ENCODE measurements at places on chromosomes 5 and 9.
A peak's percentile ranks its signal among the peaks of the same experiment; 100 is the strongest.

DNA sequence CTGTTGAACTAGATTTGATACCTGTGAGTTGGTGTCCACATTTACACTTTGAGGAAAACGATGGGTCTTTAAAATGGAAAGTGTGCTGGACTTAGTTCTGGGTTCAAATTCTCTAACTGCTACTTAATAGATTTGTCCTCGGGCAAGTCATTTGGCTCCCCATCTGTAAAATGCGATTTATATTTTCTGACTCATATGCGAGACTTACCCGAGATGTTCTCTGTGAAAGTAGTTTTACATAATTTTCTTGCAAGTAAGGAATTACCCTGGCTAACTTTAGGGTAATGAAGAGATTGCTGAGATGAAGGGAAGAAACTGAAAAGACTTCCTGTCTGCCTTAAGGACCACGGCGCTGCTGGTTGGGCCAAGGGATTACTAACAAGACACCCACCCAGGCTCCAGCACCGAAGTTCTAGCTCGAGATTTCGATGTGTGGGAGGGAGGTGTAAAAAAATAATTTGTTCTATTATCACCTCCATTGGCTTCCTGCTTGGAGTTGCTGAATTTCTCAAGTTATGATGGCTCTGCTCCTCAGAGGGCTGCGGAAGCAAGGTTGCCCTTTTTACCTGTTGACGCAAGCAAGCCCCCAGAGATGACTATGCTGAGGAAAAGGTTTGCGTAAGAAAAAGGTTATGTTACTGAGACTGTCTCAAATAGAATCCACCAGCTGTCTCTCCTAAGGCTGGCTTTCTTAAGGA, 24.1 kb downstream of the PCSK1 start:
- no peak for DNase-seq

- DNase-seq: no peak
These were observed 5.3 kb upstream of the SOX30 start for GRCh38 chr5:157657516-157657915.

DNA sequence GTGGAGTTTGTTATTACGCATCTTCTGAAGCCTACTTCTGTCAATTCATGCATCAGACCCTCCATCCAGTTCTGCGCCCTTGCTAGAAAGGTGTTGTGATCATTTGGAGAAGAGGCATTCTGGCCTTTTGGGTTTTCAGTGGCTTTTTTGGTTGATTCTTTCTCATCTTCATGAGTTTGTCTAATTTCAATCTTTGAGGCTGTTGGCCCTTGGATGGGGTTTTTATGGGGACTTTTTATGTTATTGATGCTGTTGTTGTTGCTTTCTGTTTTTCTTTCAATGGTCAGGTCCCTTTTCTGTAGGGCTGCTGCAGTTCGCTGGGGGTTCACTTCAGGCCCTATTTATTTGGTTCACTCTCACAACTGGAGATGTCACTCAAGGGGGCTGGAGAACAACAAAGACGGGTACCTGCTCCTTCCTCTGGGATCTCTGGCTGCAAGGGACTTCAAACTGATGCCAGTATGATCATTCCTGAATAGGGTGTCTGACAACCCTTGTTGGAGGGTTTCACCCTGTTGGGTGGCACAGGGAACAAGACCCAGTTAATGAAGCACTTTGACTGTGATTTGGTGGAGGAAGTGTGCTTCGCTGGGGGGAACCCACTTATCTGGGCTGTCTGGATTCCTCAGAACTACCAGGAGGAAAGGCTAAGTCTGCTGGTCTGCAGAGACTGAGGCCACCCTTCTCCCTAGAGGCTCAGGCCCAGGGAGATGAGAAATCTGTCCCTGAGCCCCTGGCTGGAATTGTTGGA, 226.7 kb upstream of the PTGER4 start:
- no peak for DNase-seq

GRCh38 chr5:68287976-68288706, 72.6 kb downstream of the PIK3R1 start:
- DNase-seq: no peak

DNA sequence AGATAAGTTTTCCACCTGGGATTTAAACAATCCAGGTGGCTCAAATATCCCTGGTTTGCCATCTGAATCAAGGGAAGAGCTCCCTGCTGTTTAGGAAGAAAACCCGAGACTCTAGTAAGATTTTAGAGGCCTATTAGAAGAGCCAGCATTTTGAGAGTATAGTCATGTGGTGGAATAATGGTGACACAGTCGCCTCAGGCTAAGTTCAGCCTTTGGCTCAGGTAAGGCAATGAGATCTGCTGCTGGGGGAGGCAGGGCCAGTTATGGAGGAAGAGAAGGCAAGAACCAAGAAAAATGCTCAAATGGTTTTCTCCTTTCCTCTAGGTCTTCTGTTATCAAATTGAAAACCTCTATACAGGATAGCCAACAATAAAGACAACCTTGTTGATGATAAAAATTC, 16.2 kb downstream of the RAD1 start:
- no peak for DNase-seq

GRCh38 chr9:136147890-136148714, 29.4 kb upstream of the TMEM250 start:
- no peak for DNase-seq

- no peak for DNase-seq
These were observed 7.5 kb upstream of the REEP5 start for GRCh38 chr5:112929336-112930081.

DNA sequence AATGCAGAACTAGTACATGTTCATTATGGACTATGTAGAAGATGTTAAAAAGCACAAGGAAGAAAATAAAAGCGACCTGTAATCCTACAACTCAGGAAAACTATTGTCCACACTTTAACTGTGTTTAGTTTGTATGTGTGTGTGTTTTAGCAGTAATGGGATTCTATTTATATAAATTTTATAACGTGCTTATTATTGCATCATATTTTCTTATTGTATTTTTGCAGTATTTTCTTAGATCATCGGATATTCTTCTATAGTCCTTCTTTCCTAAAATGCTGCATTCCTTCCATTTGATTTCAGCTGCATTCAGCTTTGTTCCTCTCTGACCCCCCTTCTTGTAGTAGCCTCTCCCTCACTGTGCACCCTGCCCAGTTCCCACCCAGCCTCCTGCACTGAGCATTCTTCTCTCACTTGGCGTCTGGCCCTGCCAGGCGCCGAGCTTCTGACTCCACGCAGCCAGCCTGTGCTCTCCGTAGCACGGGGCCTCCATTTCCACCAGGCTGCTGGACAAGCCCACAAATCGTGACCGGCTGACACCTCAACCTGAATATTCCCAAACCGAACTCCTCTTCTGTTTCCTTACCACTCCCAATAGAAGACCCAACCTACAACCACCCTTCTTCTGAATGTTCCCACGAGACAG, 39.9 kb downstream of the MVB12B start:
- no peak for DNase-seq

- no peak for DNase-seq
These were observed 30.0 kb downstream of the CARD6 start for GRCh38 chr5:40871177-40871576.

- no peak for DNase-seq
These were observed at the start of gene SPATA31E1 for GRCh38 chr9:87882627-87883026. TSS of gene SPATA31E1 (plus strand) at chr9:87882877. CDS start at chr9:87882892, 15 bp downstream.

DNA sequence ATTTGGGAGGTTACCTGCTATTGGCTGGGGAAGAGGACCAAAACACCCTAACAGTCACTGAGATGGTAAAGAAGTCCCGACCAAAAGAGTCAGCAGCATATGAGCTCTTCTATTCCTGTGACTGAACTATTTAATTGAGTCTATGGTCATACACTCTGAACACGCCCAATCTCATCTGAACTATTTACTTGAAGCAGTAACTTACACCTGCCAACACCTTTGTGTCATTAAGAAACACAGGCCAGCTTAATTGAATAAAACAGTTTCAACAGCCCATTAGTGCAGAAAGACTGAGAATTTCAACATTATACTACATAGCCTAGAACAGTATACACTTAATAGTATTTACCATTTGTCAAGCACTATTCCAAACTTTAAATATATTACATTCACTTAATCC, 47.8 kb downstream of the NR6A1 start:
- no peak for DNase-seq

DNA sequence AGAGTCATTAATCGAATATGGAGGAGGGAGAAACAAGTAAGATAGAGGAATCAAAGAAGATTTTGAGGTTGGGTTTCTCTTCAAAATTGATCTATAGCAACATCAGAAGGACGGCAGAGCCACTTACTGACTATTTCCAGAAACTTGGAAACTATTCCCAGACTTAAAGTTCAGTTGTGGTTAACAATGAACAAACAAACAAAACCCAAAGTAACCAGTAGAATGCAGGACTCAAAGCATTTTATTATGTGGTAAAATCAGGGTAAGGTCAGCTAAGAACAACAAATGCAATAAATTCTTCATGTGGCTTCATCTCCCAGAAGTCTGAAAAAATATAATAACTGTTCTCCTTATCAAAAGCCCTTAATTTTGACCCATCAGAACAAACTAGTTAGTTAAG, 54.9 kb upstream of the OSMR start:
- DNase-seq: no peak

DNA sequence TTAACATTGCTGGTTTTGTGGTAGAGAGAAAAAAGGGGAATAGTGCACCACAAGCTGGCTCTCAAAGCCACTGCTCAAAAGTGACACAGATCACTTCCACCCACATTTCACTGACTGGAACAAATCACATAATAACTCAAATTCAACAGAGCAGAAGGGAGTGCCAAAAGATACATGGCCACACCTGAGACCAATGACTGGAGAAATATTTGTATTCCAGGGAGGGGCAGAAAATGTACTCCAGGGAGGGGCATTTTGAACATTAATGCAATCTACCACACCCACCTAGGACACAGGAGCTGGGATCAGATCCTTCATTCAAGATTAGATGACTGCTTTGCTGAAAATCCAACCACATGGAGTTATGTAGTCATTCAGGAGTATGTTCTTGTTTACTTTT, 44.8 kb upstream of the ALDOB start:
- DNase-seq: no peak

DNA sequence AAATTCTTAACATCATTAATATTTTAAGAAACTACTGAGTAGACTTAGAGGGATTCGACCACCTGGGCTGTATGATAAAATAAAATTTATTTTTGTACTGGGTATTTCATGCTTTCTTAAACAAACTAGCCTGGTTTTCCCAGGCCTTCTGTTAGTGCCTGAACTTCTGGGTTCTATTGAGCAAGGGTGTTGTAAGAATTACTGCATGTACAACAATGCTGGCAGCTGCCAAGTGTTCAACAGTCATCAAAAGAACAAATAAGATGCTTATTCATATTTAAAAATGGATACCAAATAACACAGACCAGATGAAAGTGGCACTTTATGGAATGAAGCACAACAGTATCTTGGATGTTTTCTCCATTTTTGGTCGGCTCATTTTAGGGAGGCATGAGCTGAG, 123.2 kb upstream of the FBXL7 start:
- DNase-seq: no peak

DNA sequence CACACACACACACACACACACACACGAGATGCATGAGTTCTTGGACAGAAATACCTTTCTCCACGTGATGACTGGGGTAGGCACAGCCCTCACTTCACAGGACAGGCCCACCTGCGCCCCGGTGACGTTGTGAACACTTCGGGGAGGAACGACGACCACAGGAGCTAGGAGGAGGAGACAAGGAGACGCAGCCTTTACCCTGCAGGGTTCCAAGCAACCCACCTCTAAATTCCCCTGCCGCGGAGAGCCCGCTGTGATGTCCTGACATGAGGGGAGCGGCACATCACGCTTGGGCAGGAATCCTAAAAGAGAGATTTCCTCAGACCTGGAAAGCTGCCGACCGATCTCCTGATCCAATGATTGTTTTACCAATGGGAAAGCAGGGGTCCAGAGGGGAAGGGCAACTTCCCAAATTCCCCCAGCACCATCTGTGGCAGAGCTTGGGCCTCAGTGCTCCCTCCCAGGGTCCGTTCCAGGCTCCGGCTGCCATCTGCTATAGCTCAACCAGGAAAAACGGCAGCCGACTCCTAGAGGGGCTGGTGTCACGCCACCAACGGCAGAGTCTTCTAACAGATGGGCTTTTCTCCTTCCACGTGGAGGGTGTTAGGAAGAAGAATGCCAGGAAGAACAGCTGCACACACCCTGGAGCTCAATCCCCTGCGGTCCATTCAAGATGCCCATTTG, 10.1 kb downstream of the IGFBPL1 start:
- no peak for DNase-seq

DNA sequence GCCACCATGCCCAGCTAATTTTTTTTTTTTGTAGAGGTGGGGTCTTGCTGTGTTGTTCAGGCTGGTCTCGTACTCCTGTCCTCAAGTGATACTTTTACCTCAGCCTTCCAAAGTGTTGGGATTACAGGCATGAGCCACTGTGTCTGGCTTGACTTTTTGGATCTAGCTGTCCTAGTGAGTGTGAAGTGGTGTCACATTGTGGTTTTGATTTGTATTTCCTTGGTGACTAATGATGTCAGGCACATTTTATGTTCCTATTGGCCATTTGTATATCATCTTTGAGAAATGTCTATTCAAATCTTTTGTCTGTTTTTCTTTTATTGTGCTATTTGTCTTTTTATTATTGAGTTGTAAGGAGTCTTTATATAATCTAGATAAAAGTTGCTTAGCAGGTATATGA, 53.5 kb upstream of the MCCC2 start:
- DNase-seq: peak; percentile 15

DNA sequence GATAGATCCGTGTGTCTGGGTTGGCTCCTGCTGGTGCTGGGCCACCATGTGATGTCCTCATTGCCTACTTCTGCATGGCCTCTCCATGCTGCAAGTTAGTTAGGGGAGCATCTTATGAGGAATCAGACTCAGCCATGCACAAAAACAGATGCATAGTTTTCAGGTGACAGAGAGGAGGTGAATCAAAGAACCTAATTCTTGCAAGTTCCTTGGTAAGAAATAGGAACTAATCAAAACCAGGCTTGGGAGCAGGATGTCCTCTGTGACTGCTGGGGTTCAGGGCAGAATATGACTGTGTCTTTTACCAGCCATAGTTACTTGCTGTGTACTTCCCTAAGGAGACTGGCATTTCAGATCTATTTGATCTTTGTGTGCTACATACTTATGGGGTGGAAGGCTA, 61.6 kb downstream of the C9orf152 start:
- DNase-seq: no peak

- no peak for DNase-seq
These were observed 329.2 kb downstream of the RAB3C start for GRCh38 chr5:58912116-58912515.

- DNase-seq: no peak
These were observed 170.6 kb upstream of the HAPLN1 start for GRCh38 chr5:83891261-83891660.

- DNase-seq: no peak
These were observed 1646.6 kb downstream of the MAT2B start for GRCh38 chr5:165152058-165152457.

GRCh38 chr5:73692166-73692640, 66.2 kb downstream of the ARHGEF28 start:
- DNase-seq: no peak

DNA sequence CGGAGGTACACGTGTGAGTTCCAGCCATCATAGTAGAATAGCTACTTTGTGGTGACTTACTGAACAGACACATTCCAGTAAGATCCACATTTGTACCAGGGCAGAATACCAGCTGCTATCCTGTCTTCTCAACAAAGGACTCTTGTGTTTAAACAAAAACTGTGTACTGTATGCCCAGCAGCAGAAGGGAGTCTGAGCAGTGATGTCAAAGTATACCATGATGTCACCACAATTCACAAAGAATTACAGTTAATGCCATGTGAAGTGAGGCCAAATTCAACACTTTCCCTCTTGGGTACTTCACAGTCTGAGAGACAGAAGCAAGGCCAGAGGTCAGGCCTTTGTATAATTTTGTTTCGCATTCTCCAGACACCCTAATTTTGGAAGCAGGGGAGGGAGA, 137.0 kb downstream of the ADAMTSL1 start:
- DNase-seq: no peak

Measured in HCT116 (cell line).